ENCODE measurements at places on chromosomes 13 and 19.

- DNase-seq = no peak
These were observed 27.0 kb downstream of the OXGR1 start for GRCh38 chr13:96967248-96967745.

DNA sequence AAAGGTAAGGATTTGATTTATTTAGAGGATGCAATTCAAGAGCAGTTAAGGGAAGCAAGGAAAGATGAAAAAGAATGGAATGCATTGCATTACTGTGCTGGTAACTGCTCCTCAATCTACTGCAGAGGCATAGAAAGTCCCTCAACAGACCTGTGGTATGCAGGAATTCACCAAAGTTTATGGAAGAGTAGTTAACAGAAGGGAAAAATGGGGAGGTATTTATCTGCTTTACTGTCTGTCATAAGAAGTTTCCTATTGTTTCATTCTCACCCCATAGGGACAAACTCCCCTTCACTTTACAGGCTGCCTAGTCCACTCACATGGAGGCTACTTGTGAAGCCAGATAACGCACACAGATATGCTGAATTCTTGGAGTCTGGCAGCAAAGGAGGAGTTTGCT lies 354.9 kb upstream of the SPRY2 start:
- DNase-seq = no peak

- no peak for DNase-seq
These were observed 10.1 kb downstream of the FUZ start for GRCh38 chr19:49802836-49803528.

DNA sequence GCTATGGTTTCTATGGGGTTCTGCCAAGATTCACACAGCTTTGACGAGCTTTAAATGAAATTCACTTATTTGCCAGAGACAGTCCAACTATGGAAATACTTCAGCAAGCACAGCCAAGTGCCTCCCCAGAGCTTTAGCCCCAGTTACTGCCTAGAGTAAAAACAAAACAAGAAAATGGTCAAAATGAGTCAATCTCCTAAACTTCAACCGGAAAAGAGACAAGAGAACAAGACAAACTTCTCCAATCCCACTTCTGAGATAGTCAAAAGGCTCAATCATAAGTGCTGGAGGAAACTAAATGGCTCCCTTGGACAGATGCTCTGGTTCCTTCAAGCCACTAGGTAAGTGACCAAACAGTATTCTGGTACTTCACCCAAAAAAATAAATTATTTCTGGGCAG lies 65.8 kb downstream of the KATNAL1 start:
- no peak for DNase-seq

GRCh38 chr13:99948907-99949678 lies 22.5 kb downstream of the ZIC5 start:
- no peak for DNase-seq

GRCh38 chr13:96728463-96728862 lies 265.8 kb downstream of the OXGR1 start:
- no peak for DNase-seq
